ENCODE measurements at places on chromosomes 1 and 21.

DNA sequence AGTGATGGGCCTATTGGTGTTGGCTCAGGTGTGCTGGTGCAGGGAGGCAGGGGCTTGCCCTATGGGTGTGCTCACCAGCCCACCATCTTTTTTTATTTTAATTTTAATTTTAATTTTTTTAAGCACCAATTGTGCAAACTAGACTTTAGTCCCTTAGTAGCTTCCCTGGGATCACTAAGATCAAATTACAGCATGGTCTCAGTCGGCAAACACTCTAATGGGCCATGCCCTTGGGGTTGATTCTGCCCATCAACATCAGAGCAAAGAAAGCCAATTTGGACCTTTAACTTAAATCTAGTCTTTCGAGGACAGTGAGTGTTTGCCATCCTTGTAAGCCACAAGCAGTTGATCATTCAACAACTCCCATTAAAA, 64.7 kb upstream of the KCNE2 start:
- DNase-seq = no peak

DNA sequence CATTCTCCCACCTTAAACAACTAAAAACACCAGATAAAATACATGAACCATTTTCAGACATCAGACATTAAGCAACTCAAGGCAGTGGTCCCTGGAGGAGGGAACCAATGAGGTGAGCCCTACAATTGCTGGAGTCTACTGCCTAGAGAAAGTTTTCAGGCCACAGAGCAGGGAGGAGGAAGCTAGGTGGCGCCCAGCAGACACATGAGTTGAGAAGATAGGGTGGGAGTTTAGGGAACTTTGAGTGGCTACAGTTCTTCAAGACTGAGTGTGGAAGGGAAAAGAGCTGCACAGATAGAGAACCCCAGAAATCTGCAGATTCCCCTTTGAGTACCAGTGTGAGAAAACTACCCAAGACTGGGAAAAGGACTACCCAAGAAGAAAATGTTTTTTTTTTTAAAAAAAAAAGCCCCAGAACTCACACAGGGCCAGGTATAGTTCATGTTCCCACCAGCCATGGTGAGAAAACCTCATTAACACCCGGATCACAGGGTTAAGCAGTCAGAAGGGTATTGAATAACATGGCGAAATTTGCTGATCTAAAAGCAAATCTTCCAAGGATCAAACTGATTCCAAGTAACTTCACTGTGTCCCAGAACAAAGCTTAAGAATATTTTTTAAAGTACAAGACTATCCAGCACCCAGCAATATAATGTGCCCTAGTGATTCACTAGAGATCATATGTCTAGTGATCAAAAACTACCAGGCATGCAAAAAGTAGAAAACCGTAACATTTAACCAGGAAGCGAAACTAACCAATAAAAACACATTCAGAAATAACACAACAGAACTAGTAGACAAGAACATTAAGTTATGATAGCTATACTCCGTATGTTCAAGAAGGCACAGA, 12.0 kb downstream of the ALDH9A1 start:
- no peak for DNase-seq

- no peak for DNase-seq
Measured at GRCh38 chr1:229059671-229060539, 211.0 kb upstream of the RAB4A start.

DNA sequence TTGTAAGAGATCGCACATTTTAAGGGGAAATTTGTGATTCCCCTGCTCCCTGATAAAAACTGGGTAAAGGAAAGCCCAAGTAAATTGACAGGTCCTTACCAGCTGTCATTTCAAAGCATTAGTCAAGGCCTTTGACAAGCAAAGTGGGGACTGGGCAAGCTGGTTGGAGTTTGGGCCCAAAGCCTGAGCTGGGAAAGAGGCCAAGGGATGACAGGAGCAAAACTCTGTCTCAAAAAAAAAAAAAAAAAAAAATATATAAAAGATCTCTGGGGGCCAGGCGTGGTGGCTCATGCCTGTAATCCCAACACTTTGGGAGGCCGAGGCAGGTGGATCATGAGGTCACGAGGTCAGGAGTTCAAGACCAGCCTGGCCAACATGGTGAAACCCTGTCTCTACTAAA, 36.9 kb downstream of the SLC2A1 start:
- DNase-seq = no peak

- DNase-seq = no peak
Measured at GRCh38 chr1:151613282-151613780, 1.5 kb downstream of the SNX27 start.

DNA sequence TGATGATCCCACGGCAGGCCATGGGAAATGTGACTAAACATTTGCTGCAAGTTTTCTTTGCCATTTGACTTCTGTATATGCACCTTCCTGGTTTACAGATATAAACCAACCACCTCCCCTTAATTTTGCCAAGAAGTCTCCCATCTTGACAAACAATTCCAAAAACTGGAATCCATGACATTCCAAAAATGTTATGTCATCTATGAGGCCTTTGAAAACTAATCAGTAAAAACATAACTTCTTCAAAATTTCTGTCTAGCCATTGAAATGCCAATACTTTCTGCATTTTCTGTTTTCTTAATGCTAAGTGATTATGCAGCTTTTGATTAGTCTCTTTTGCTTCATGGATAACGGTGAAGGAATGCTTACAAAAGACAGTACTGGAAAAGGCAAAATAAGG, 84.1 kb downstream of the LYST start:
- no peak for DNase-seq

GRCh38 chr1:92832537-92833114, 786 bp downstream of the RPL5 start:
- no peak for DNase-seq

- no peak for DNase-seq
Measured at GRCh38 chr1:31712068-31712467, 8.3 kb upstream of the COL16A1 start.

GRCh38 chr1:960363-961131, at the start of gene KLHL17:
TSS of gene KLHL17 (plus strand) at chr1:960584. CDS start at chr1:960694, 110 bp downstream.
- DNase-seq = peak; percentile 71

DNA sequence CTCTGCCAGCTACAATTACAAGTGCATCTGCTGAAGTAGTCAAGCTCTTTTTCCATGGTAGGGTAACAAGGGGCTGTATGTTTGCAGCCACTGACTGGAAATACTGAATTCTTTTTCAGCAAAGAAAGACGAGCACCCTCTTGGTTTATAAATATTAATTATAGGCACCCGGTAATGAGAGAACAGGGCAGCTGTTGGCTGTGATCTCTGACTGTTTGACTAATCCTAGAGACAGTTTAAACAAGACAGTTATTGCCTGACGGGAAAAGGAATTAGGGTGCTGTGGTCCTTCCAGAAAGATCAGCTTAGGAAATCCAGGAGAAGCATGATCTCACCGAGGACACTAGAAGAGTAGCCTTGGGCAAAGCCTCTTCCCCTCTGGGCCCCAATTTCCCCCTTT, 183.7 kb upstream of the ZC3H12A start:
- DNase-seq = no peak

DNA sequence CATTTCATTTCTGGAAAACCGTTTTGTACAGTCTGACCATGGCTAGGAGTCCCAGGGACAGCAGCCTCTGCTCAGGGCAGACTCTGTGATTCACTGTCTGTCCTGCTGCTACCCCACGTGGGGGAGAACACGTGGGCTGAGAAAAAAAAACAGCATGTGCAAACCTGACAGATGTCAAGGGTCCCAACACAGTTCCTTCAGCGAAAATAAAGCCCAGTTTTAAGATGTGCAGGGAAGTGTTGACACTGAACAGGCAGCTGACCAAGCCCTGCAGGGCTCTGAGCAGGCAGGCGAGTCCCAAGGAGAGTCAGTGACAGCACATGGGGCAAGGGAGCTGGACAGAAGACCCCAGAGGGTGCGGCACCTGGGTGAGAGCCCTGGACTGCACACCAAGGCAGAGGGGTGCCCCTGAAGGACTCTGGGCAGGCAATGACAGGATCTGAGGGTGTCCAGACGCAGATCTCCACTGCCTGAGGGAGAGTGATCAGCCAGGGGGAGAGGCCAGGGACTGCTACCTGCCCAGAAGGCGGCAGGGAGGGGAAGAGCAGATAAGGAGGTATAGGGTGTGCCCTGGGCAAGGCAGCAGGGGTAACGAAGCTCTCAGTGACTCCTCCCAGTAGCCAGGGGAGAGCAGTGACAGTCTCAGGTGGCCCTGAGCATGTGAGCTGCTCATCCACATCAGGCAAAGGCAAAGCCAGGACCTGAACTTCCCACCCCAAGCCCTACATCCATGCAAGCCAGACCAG, 5.1 kb upstream of the SPATC1L start:
- DNase-seq = no peak

DNA sequence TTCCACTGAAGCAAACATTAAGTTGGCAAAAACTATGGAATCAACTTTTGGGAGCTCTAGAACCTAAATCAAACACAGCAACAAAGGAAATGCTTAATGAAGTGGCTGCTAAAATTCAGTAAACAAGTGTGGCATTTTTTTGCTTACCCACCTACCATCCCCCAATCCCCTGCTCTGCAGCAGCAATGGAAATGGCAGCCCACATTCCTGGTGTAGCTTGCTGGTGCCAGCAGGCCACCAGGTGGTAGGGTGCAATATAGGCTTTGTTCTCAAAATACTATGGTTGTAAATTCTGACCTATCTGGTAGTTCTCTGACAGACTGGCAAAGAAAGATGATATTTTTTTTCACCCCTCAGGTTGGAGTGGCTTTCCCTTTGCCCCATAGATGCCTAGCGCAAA, 42.8 kb downstream of the SHCBP1L start:
- DNase-seq = no peak

GRCh38 chr1:35569936-35570335, 3.2 kb upstream of the TFAP2E start:
- no peak for DNase-seq

GRCh38 chr1:245686446-245687030, 531.8 kb downstream of the KIF26B start:
- no peak for DNase-seq

- DNase-seq = no peak
Measured at GRCh38 chr21:44052830-44053226, 40.7 kb downstream of the TRAPPC10 start.

- no peak for DNase-seq
Measured at GRCh38 chr1:26597629-26598039, 68.1 kb downstream of the RPS6KA1 start.

GRCh38 chr1:214031267-214031650, 43.5 kb downstream of the PROX1 start:
- no peak for DNase-seq

DNA sequence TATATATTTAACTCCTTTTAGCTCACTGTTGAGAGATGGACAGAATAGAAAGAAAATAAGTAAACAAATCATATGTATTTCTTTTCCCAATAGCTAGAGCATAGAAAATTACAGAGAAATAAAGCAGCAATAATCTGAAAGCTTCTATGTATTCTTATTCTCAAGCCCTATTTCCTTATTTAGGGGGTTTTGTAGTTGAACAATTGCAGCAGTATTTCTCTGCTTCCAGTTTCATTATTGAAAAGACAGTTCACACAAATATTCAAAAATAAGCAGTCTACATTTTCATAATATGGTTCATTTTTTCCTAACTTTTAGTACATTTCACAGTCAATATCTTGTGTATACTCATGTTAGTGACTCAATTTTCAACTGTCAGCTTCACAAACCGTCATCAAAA, 638.2 kb downstream of the MRPL39 start:
- DNase-seq = no peak

GRCh38 chr21:46212721-46213484, 15.7 kb downstream of the LSS start:
- DNase-seq = no peak

DNA sequence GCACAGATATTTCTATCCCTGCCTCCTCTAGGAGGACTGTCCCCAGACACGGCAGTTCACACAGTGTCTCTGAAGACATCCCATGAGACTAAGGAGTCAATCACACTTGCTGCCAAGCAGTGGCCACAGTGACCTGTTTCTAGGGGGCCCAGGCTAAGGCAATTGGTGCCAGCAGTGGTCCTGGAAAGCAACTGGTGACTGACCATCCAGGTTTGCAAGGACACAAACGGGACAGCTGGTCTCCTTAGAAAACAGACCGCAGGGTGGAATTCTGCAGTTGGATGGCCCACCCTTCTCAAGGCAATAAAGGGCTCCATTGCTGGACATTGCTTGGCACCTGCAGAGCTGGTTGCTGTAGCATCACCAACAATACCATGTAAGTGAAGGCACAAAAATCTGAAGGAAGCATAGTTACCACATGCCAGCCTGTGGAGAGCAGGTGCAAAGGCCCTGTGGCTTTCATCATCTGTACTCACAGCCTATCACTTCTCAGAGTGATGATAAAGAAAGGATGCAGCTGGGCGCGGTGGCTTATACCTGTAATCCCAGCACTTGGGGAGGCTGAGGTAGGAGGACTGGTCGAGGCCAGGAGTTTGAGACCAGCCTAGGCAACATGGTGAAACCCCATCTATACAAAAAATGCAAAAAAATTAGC, 81.5 kb downstream of the STUM start:
- DNase-seq = no peak

DNA sequence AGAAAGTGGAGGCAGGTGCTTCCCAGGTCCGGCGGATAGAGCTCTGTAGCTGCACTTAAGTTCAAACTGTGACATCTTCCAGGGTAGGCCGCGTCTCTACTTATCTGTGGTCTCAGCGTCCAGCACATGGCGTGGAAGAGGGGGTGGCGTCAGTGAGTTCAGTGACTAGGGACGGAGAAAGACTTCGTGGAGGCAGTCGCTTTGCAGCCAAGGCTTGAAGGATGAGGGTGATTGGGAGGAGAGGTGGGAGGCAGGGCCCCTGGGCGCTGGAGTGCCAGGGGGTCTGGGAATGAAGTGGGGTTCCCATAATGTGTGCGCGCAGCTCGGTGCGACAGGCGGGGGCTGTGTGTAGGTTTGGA, 444 bp upstream of the AGO1 start:
- DNase-seq = no peak

DNA sequence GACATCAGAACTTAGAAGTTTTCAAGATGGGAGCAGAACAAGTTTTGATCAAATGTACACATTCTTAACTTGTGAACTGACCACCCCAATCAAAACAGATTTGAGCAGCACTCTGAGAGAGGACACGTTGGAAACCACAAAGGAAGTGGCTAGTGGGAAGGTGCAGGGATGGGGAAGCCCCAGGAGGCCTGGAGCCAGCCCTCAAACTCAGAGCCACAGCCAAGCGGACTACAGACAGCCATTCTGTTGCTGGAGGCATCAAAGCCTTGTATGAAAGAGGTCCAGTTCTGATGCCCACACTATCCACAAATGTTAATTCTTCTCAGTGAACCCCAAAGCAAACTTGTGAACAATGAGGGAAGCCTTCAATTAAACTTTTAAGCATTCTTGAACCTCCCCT, 143.6 kb upstream of the RAB4A start:
- no peak for DNase-seq
